ENCODE measurements at places on chromosomes 6 and 20.

- no peak for DNase-seq
These were observed 255.4 kb downstream of the OGFRL1 start for GRCh38 chr6:71544028-71544427.

- no peak for DNase-seq
These were observed 20.8 kb downstream of the ZBTB2 start for GRCh38 chr6:151370509-151371078.

- no peak for DNase-seq
These were observed 12.4 kb upstream of the GTSF1L start for GRCh38 chr20:43739148-43739749.

GRCh38 chr6:3711776-3712175 lies 39.7 kb downstream of the PXDC1 start:
- DNase-seq, result no peak

GRCh38 chr6:44477293-44477894 lies 89.9 kb downstream of the CDC5L start:
- no peak for DNase-seq

GRCh38 chr6:154223296-154223695 lies 133.3 kb downstream of the IPCEF1 start:
- DNase-seq, result no peak

DNA sequence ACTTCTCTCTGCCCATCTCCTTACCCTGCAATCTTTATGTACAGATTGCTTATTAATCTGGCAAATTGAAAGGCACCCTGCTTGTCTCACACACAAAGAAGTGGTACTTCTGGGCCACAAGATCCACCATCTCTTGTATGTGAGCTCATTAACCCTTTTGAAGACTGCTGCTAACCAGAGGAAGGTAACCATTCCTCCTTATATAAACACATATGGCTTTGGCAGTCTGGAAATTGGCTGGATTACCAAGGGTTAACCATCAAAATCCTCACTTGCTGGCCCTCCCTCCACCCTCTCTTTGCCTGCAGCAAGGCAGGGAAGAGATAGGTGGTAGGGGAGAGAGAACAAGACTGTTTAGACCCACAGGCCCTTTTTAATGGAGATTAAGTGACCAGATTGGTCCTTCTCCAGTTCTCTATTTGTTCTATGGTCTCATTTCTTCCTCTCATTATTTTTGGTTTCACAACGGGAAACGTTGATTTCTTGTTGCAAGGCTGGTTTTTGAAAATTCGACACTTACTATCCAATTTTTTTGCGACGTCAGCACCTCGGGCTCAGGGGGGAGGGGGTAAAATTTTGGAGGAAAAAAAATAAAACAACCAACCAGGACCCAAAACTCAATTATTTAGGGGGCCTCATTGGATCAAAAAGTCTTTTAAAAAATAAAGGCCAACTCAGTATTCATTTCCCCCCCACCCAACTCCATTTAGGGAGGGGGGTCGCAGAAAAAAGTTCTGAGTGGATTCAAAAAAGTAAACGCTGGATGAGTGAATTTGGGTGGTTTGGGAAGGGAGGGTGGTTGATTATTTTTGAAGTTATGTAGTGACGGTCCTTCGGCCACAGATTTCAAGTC lies 859 bp downstream of the PPP1R10 start:
- peak; percentile 8 for DNase-seq
